Stimulated activated CD8-positive, alpha-beta memory T cell treated with anti-CD3 and anti-CD28 coated beads, Interleukin-4, amount 100 ng/mL, for 1 hour (primary cell): ENCODE measurements at places on chromosomes 7 and 10.

GRCh38 chr7:159095979-159096411 is 48.7 kb downstream of the VIPR2 start:
- DNase-seq = no peak

- DNase-seq = no peak
Measured at GRCh38 chr7:28125431-28126409, 54.9 kb downstream of the JAZF1 start.

GRCh38 chr7:144857463-144857862 is 21.6 kb upstream of the TPK1 start:
- no peak for DNase-seq

DNA sequence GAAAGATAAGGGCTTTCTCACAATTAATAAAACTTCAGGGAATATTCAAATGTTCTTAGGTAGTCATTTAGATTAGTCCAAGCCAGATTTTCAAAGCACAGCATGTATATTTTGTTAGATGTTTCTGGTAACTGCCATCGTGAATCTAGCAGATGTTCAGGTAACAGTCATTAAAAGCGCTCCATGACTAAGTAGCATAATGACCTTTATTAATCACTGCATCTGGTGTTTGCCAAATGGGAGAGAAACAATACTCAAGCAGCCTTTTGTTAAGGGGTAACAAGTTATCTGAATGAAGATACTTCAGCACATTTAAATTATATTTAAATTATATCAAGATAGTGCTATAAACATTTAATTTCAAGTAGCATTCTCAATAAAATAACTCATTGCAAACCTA is 47.5 kb downstream of the USP6NL start:
- DNase-seq = no peak

DNA sequence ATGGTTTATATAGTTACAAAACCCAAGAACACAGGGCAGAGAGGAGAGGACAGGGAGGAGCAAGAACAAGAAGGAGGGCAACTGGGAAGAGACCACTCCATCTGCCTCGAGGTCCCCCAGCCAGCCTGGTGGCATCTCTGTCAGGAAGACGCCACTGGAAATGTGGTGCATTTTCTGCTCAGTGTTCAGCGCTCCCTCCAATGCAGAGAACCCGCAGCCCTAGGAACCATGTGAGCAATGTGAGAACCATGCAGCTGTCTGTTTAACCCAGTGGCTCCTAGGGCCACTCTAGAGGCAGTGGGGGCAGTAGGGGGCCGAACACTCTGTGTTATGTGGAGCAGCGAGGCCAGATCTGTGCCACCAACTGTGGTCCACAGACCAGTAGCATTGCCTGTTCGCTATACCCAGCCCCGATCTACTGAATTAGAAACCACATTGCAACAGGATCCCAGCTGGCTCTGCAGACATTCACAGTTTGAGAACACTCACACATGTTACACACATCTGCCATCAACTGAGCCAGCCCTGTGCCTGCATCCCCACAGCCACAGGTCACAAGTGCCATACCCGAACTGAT is 110.2 kb downstream of the CPXM2 start:
- DNase-seq = no peak

DNA sequence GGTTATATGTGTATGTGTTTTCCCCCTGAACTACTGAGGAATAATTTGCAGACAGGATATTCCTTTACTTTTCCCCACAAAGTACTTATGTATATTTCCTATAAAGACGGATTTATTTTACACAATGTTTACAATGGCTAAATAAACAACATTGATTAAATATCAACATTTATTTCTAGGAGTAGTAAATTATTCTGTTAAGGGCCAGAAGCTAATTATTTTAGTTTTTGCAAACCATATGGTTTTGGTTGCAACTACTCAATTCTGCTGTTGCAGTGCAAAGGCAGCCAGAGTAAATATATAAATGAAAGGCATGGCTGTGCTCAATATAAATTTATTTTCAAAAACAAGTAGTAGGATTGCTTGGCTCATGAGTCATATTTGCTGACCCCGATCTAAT is 907.1 kb upstream of the MBL2 start:
- DNase-seq = no peak

DNA sequence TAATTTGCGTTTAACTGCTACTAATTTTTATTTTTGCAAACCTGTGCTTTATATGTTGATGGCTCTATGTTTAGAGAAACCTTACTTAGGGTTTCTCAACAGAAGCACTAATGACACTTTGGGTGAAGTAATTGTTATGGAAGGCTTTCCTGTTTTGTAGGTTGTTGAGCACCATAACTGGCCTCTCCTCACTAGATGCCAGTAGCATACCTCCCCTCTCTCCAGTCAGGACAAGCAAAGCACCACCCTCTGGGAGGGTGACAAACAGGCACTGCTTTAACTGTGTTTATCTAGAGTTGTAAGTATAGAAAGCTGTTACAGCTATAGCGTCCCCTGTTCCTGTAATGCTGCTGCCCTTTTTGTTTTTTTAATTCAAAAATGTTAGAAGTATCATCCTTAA is 60.9 kb downstream of the WAC start:
- DNase-seq = no peak

DNA sequence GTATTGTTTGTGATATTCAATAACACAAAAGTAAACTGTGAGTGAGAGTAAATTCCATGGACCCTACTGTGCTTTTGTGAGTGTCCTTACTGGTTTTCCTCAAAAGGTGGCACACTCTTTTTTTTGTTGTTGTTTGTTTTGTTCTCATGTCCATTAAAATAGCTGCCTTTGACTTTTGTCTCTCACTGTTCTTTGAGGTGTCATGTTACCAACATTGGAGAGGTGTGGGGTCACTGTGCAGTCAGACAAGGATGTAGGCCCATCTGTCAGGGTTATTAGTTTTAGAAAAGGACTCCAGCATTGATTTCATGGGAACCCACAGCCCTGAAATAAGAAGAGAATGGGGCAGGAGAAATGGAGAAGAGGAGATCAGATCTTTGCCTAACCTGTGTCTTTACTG is 383.1 kb downstream of the SORCS3 start:
- DNase-seq = no peak

GRCh38 chr7:12524794-12525386 is 45.6 kb upstream of the SCIN start:
- DNase-seq = no peak

DNA sequence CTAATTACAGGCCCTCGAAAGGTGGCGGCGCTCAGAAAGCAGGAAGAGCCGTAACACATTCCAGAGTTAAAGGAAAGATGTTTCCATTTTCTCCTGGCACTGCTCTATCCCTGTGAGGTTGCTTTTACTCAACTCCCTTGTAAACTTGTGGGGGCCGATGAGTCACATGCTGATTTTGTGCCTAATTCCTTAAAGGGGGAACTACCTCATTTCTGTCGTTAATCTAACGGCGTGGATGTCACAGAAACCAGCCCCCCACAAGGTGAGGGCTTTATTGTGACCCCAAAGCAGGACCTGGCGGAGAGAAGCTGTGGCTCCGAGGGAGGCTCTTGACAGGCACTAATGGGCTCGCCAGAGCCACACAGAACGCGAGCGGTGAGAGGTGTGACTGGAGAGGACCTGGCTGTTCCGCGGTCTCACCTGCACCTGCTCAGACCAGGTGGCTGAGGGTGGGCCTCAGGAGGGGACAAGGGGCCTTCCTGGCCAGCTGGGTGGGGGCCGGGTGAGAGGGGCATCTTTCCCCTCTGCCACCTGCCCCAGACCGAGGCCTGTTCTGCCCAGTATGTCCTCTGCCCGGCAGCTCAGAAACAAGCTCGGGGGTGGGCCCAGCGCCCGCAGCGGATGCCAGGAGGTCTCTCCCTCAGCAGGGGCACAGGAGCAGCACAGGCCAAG is 50.9 kb downstream of the CALML3 start:
- no peak for DNase-seq

- DNase-seq = no peak
Measured at GRCh38 chr10:124333931-124334330, 84.8 kb downstream of the OAT start.

DNA sequence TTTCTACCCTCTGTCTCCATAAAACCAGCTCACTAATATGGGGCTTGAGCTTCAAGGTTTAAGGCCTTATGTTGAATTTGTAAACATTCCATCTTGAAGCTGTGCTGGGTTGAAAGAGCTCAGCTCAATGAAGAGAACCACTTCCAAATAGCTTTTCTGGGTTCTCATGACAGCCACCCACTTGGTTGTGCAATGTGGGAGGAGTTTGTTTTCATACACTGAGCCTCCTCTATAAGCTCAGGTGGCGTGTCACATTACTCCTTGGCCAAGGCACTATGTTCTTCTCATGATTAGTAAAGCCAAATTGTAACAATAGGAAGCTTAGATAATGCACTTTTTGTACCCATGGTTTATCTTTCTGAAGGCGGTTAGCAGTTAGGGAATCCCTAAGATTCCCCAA is 265.6 kb downstream of the PTEN start:
- no peak for DNase-seq

GRCh38 chr10:97798958-97799610 is 27.3 kb upstream of the SFRP5 start:
- DNase-seq = no peak

GRCh38 chr7:153524070-153524601 is 528.1 kb upstream of the DPP6 start:
- DNase-seq = no peak

DNA sequence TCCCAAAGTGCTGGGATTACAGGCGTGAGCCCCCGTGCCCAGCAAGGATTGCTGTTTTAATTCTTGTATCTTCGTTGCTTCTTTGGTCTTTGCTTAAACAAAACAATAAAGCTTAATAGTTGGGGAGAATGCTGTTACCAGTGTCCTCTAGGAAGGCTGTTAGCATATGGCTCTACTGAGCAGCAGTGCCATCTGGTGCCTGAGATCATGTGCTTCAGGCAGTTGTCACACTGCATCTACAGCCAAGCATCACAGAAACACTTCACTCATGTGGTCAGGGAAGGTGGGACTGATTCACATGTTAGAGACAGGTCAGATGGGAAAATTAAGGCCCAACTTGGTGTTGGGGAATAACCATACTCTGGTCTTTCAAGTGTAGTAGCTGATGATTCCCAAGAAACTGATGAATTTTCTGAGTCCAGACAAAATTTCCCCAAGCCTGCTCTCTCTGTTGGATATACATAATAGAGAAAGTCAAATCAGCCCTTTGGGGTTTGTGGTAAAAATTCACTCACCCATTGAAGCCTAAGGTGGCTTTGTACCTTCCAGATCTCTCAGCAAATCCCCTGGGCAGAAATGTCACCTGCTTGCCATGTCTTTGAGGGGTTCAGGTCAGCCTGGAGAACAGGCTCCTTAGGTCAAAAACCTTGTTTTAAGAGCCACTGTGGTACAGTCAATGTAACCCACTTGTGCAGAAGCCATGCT is 28.4 kb downstream of the UBE2D4 start:
- DNase-seq = no peak

- no peak for DNase-seq
Measured at GRCh38 chr7:148828965-148829364, 55.1 kb downstream of the EZH2 start.

DNA sequence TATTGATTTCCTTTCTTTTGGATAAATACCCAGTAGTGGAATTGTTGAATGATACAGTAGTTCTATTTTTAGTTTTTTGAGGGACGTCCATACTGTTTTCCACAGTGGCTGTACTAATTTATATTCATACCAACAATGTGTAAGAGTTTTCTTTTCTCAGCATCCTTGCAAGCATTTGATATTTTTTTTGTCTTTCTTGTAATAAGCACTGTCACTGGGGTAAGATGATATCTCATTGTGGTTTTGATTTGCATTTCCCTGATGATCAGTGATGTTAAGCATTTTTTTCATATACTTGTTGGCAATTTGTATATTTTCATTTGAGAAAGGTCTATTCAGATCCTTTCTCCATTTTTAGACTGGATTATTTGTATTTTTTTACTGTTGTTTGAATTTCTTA is 308.7 kb downstream of the PTEN start:
- DNase-seq = no peak

GRCh38 chr7:158763454-158764033 is 58.9 kb upstream of the NCAPG2 start:
- no peak for DNase-seq

DNA sequence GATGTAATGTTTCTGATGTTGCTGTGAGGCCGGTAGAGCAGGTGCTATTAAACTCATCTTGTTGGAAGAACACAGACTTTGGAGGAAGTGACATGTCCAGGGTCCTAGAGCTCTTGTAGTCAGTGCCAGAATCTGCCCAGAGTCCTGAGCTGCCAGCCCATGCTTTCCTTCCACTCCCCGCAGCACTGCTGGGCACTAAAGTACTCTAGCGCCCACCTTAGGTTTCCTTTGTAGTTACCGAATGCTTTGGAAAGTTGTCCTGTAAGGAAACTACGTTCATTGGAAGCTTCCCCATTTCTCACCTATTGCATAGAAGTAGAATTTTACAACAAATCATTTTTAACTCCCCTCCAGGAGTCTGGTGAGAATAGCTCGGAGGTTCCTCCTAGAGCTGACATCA is 11.0 kb downstream of the ZNF862 start:
- DNase-seq = no peak

DNA sequence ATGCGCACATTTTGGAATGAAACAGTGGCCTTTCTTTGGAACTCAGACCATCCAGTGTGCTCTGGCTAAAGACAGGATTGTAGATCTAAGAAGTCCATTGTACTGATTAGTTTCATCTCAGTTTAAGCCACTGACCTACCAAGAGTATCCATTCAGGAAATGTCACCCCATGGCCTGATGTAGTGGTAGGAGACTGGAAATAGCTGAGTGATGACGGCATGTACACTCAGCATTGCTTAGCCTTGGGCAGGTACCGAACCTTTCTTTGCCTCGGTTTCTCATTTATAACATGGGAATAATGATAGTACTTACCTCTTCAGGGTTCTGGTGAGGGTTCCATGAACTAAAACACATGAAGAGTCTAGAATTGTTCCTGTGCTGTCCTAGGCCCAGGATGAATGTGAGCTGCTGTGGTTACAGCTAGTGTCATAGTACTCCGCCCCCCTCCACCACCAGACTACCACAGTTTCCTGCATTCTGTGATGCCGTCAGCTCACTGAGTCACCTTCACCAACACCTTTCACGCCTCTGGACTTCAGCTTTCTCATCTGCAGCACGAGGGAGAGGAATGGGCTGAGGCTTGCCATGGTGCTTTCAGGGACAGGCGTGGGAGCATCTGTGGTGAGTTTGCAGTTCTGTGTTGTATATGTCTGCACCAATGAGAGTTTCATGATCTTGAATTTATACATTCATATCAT is 484.0 kb upstream of the GALNT17 start:
- DNase-seq = peak; percentile 60

DNA sequence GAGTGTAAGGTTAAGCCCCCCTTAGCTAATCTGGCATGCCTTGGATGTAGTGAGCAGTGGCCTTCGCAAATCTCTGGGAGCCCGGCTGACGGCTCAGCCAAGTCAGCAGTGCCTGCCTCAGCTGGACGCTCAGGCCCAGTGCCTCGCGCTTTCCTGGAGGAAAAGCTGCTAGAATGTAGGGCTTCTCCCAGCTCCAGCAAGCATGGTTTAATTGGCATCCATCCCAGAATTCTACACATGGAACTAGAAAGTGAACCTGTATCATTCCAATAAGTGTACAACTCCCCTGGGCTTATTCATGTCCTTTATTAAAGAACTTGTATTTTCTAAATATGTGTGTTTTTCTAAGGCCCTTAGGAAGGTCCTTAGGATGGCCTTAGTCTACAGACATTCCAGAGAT is 287.8 kb upstream of the SHH start:
- no peak for DNase-seq
